ENCODE measurements at places on chromosomes 7 and 10.

GRCh38 chr10:14476641-14477407 lies 146.1 kb upstream of the FRMD4A start:
- no peak for DNase-seq

- DNase-seq, result no peak
Measured at GRCh38 chr7:10875080-10875479, 98.6 kb upstream of the PHF14 start.

DNA sequence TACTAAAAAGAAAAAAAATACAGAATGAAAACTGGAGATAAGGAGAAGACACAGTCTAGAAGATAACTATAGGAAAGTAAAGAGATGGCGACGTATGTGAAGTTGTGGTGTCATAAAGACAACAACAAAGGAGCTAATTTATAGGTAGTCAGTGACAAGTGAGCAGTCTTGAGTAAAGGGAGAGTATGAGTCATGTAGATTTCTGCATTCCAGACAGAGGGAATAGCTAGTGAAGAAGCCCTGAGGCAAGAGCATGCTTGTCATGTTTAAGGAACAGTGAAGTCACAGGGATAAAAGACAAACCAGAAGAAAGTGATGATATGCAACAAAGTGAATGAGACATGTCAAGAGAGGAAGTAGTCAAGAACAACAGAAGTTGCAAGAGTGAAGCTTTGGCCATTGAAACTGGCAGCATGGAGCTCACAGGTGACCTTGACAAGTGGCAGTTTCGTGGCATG lies 2.3 kb upstream of the MIOS start:
- no peak for DNase-seq

GRCh38 chr10:121337427-121337826 lies 260.8 kb downstream of the FGFR2 start:
- no peak for DNase-seq

GRCh38 chr7:6258440-6259182 lies 13.8 kb downstream of the CYTH3 start:
- DNase-seq, result no peak

DNA sequence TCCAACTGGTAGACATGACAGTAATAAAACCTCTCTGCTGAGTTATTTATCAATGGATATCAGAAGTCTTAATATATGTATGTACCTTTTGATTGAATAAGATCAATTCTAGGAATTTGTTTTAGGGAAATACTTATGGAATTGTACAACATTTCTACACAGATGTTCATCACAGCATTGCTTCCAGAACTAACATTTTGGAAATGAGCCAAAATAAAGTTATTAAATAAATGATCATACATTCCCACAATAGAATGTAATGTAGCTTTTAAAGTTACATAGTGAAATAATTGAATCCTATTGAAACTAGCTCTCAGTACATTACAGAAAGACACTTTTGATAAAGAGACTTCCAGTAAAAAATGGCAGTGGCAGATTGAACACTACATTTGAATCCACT lies 481.6 kb upstream of the LRRN3 start:
- no peak for DNase-seq

- DNase-seq, result no peak
Measured at GRCh38 chr10:1061930-1062774, 6.0 kb downstream of the WDR37 start.

DNA sequence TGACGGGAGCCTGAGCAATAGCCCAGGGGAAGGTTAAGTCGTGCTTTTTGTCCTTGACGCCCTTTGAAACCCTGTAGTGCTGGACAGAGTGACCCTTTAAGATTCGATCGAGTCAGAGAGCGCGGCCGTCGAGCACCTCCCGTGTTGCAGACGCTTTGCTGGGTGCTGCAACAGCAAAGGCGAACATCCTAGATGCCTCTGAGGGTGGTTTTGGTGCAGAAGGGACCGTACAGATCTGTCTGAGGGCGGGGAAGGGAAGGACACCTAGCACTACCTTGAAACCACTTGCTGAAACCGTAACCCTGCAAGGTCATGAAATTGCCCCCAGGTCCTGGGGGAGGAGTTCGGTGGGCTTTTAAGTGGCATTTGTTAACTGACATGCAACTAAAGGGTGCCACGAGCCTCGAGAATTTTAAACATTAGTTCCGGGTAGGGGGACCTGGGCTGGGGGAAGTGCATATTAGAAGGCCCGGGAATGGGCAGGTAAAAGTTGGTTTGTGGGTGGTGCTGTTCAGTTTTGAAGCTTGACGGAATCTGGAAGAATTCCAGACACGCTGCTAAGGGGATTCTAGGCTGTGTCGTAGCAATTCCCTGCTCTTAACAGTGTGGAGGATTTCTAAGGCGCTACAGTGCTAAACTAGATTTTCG lies 786 bp downstream of the ATP5F1C start:
- DNase-seq, result peak; percentile 38

DNA sequence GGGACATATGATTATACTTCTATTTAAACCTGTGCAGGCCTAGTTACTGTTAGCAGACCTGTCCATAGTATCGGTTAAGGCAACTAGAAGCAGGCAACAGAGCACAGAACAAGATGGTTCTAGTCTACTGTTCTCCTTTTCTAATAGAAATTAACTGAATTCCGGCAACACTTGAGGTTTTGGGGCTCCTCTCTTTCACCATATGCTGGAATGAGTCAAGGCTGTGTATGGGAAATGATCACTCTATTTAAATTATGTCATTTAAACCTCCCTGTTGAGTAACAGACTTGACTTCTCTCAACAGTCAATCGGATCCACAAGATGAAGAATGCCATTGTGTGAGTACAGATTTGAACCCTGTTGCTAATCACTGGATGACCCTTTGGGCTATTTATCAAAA lies 6.2 kb upstream of the OTUD1 start:
- DNase-seq, result no peak

GRCh38 chr7:127600885-127601284 lies 7.3 kb downstream of the FSCN3 start:
- no peak for DNase-seq

- DNase-seq, result no peak
Measured at GRCh38 chr10:112835217-112835715, 114.8 kb upstream of the TCF7L2 start.

- DNase-seq, result no peak
Measured at GRCh38 chr7:90474284-90475210, 5.1 kb downstream of the PTTG1IP2 start.

DNA sequence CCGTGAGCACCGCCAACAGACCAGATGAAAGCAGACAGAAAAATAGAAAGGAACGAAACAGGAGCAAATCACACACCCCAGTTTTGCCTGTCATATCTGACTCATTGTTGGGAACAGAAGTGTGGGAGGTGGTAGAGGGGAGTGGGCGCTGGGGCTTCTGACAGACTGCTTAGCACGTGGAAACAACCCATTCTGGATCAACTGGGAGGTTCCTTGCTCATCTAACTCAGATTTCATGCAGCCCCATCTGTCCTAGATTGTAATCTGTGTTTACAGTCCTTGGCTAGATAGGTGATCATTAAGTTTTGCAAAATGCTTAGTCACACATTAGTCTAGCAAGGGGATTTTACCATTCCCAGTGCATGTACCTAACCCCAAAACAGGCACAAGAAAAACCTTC lies 154.1 kb downstream of the NRP1 start:
- DNase-seq, result no peak

DNA sequence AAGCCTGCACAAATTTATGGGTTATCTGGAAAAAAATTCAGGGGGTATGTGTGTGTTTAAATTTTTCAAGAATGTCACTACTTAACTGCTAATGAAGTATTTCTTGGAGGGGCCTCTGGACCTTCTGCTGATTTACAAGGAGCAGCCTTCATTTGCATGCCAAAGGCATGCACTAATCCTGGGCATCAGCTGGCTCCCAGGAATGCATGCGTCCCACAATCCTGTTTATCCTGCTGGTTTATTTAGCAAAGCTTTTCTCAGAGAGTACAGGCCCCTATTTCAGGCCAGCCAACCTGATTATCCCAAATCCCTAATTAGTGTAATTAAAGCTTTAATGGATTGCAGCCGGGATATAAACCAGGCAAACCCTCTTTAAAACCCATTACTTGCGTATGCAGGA lies 170.4 kb downstream of the TAX1BP1 start:
- DNase-seq, result no peak

DNA sequence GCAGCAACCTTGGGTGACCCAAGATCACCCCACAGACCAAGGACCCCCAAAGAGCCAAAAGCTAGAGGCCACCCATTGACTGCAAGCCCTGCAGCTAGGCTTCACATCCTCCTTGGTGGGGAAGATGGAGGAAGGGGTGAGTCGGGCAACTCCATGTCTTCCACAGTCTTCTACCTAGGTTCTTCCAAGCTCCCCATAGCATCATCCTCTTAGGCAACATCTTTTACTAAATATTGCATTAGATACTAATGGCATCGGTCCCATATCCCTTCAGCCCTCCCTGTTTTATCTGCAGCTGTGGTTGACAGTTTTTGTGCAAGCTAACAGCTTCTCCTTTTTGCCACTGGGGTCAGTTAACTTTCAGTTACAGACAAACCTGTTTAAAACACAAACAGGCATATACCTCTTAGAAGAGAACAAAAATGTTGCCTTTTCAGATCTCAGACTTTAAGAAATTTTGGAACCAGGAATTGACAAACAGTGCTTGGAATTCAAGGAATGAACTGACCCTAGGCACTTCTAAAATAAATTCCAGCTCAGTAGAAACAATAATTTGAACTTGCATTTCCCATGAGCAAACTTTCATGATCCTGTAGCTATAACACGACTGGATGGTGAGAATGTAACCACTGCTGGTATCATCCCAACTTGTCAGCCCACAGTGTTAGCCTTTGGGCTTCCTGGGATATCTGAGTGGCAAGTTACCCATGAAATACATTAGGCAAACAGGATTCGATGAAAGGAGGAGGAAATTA lies 33.9 kb upstream of the MSMB start:
- no peak for DNase-seq

DNA sequence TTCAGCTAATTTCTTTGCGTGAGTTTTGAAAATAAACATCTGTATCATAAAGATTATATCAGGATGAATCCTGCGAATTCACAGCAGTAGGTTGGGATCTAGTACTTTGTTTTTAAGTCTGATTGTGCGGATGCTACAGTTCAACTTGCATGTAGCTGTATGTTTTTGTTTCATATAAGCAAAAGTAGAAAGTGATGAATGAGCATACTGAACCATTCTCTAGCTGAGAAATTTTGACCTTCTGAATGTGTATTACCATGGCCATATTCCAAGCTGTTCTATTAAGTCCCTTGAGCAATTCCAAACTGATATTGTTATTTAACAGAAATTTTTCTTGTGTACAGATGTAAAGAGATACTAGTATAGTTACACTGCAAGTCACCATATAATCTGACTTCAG lies 358.8 kb upstream of the MEOX2 start:
- no peak for DNase-seq

GRCh38 chr7:30470163-30470770 lies 8.3 kb downstream of the NOD1 start:
- DNase-seq, result peak; percentile 68

DNA sequence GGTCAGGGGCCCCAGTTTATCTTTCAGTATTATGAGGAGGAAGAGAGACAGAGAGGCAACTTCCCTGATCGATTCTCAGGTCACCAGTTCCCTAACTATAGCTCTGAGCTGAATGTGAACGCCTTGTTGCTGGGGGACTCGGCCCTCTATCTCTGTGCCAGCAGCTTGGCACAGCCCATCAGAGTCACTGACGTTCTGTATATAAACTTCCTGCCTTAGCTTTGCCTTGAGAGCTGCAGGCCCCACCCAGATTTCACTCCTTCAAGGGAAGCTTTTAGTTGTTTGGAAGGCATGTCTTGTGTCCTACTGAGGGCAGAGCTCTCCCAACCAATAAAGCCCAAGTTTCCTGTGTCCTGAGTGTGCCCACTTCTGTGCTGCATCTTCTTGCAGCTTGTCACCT lies 242.5 kb upstream of the PRSS58 start:
- DNase-seq, result no peak

- DNase-seq, result no peak
Measured at GRCh38 chr7:131480384-131481315, 75.8 kb downstream of the PODXL start.

- DNase-seq, result no peak
Measured at GRCh38 chr10:130956251-130956650, 355.3 kb downstream of the TCERG1L start.

GRCh38 chr7:30164567-30164966 lies 29.8 kb downstream of the MTURN start:
- DNase-seq, result peak; percentile 73

- DNase-seq, result no peak
Measured at GRCh38 chr7:36273836-36274235, 115.8 kb upstream of the ANLN start.

GRCh38 chr10:116209781-116210180 lies 63.2 kb downstream of the GFRA1 start:
- DNase-seq, result no peak

- DNase-seq, result no peak
Measured at GRCh38 chr10:82390866-82391658, 516.1 kb downstream of the NRG3 start.

Data from SHP77 (cell line).